HS-5 (cell line): ENCODE measurements at places on chromosomes 3 and 15.

- no peak for DNase-seq
Observed at GRCh38 chr15:36152936-36153335, 426.5 kb upstream of the CDIN1 start.

GRCh38 chr3:190208196-190208595 lies 87.5 kb upstream of the P3H2 start:
- no peak for DNase-seq

- DNase-seq: no peak
Observed at GRCh38 chr15:69114331-69114928, 46.0 kb upstream of the GLCE start.

DNA sequence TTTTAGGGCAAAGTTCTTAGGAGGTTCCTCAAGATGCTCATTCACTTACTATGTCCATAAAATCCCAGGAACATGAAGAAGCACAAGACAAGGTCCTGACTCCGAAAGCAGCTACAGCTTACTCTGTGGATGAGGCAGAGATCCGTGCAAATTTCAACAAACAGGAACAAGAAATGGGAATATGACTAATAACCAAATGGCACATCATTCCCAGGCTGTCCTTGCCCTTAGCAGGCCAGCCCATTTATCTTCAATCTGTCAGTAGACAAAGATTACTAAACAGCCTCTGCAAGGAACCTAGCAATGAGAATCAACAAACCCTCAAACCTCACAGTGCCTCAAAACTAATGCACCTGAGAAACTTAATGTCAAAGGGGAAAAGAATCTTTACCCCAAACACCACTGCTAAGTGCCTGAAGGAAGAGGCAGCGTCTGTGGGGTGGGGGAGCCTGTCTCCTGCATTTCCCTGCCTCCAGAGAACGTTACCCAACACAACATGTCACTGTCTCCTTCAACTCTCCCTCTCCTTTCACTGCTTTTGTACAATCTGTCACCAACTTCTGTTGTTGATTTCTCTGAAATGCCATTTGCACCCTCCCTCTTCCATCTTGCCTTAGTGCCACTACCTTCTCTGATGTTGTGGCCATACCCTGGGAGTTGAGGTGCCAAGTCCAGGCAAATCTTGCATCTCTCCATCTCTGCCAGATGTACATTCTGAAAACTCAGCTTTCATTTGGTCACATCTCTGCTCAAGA lies 4.8 kb downstream of the TNFAIP8L3 start:
- no peak for DNase-seq

GRCh38 chr3:98843266-98843959 lies 58.1 kb downstream of the DCBLD2 start:
- DNase-seq: no peak

- DNase-seq: no peak
Observed at GRCh38 chr3:127073941-127074820, 91.3 kb downstream of the PLXNA1 start.

- no peak for DNase-seq
Observed at GRCh38 chr3:159796226-159796625, 192.4 kb upstream of the IL12A start.
